ENCODE measurements at places on chromosomes 5 and 9.

DNA sequence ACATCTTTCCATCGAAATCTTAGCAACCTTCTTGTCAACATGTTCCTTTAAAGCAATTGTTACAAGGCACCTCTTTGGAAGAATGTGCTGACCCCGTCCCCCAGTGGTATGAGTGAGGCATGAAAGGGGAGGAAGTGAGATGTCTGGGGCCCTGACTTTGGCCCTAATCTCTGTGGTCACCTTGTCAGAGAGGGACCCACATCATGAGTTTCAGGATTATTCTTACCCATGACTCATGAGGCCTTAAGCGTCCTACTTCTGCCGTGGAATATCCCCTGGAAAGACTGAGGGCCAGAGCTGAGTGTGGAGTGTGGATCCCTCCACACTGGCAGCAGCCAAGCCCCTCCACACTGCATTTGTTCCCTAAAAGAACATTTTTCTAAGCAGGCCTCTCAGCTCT lies 81.2 kb downstream of the FSTL4 start:
- no peak for DNase-seq

DNA sequence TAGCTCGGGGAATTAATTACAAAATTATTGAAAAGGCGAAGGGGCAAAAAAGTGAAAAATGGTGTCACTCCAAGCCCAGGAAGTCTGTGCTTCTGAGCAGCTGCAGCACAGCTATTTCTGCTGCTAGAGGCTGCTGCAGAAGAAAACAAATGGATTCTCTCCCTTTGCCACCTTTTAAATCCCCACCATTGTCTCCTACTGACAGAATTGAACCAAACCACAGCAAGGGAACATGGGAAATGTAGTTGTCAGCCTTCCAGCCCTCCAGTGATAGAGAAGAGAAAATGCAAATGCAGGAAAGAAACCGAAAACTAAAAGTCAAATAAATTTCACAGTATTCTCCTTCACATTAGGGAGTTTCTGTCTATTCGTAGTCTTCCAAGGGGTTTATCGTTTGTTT lies 33.4 kb upstream of the CDC42SE2 start:
- DNase-seq = no peak

GRCh38 chr5:161378701-161379100 lies 167.8 kb downstream of the GABRB2 start:
- no peak for DNase-seq

- DNase-seq = no peak
These were observed 241.9 kb upstream of the TLE4 start for GRCh38 chr9:79329861-79330260.

DNA sequence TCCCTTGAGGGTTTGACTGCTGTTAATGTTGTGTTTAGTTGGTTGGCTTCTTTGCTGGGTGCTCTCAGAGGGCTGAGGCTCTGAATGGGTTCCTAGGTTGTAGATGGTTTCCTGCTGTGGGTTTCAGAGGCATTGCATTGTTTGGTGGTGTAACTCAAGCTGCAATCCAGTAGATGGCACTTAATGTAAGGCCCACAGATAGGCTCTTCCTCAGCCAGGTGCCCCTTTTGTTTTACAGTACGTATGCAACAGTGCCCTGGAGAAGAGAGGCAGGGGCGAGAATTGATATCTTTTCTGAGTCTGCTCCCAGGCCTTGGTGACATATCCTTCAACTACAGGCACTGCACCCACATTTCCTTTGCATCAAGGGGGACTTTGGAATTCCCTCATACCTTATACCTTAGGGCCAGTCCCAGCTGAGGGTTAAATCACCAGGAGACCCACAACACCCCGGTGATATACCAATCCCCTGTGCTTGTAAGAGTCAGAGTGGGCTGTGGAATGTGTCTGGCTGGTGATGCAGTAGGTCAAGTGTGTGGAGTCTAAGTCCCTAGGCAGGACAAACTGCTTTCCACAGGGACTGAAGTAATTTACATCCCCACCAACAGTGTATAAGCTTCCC lies 7.0 kb upstream of the UGT3A2 start:
- DNase-seq = peak; percentile 14

GRCh38 chr5:77231471-77232138 lies 21.1 kb downstream of the PDE8B start:
- DNase-seq = no peak

GRCh38 chr9:5873439-5873838 lies 17.2 kb upstream of the MLANA start:
- no peak for DNase-seq

GRCh38 chr5:89535411-89535810 lies 652.4 kb upstream of the MEF2C start:
- DNase-seq = no peak

DNA sequence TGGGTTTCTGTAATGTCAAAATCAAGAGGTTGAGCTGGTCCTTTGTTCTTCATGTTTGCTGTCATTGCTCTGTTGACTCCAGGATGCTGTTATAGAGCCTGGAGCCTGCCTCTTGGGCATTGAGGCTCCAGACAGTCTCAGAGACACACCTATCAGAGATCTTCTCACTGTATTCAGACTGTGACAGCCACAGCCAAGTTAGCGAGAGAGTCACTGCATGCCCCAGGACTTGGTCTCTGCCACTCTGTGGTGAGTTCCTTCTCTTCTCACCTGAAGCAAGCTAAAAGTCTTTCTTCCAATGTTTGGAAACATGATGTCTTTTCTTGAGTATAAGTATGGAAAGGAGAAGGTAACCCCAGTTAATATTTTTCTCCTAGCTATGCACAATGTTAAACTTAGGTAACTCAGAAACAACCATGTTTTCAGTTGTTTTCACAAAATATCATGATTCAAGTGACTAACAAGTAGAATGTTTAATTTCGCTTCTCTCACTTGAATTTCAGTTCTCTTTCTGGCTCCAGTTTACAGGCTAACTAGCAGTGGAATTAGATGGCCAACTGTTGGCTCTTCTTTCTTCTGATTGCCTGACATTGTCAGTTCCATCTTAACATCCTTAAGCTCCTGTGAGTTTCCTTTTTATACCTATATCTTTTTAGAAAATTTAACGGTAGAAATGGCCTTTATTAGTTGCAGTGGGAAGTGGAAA lies 20.6 kb upstream of the ZFYVE16 start:
- no peak for DNase-seq

GRCh38 chr5:149586708-149587318 lies 5.5 kb downstream of the ARHGEF37 start:
- DNase-seq = no peak

DNA sequence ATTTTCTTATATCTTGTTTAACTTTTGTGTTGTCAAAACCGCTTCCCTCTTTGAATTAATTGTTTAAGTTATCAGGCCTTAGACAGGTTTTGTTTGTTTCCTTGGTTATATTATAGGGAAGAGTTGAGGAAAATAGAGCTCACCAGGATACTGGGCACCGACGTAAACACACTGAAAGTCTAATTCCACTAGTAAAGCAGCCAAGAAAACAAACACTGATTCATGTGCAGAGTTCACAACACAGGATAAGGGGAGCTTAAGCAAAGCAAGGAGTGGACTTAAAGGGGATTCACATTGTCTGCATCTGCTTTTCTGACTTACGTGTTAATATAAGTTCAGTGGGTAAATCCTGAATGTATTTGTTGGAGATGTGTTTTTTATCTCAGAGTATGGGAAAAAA lies 139.0 kb upstream of the CDH6 start:
- DNase-seq = no peak

- no peak for DNase-seq
These were observed 25.2 kb downstream of the UGT3A2 start for GRCh38 chr5:36041537-36041845.

DNA sequence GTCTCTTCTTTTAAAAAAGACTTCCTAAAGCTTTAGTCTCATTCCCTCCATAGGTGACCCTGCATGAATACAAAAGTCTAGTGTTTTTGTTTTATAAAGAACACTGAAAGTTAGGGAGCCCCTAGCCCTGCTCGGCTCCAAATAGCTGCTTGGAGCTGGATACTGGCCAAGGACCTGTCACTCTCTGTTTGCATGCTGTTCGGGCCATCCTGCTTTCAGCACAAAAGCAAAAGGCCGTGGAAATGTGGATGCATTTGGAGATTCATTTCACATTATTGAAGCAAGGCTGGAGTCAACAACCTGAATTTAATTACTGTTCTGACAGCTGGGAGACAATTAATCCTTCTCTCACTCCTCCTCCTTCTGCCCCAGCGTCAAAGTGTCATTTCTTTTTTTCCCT lies 151.7 kb upstream of the NMUR2 start:
- DNase-seq = no peak

- no peak for DNase-seq
These were observed 184.4 kb downstream of the CD180 start for GRCh38 chr5:67012171-67012570.

DNA sequence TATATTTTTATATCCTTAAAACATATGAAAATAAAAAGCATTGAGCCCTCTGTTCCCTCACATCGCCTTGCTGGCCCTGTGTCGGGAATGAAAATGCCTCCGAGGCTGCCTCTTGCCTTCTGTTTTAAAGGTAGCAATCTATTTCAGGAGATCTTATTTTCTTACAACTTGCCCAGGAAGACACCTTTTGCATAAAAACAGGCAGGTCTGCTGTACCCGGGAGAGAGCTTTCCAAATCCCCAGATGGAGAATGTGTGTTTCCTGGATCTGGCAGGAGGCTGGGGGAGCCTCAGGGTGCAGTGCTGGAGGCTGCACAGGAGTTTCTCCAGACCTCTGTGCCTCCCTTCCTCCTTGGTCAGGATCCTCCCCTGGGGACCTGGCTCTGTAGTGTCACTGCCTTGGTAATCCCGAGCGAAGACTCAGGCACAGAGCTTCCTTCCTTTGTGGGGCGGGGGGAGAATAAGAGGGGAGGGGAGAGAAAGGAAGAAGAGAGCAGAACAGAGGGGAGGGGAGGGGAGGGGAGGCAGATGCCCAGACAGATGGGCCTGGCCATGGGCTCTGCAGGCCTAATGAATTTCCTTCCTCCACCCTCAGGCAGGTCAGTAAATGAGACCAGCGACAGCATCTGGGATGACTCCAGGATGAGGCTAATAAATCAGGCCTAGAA lies 104.0 kb upstream of the BOD1 start:
- no peak for DNase-seq

GRCh38 chr9:124180557-124180956 lies 77.2 kb upstream of the NEK6 start:
- peak; percentile 50 for DNase-seq

DNA sequence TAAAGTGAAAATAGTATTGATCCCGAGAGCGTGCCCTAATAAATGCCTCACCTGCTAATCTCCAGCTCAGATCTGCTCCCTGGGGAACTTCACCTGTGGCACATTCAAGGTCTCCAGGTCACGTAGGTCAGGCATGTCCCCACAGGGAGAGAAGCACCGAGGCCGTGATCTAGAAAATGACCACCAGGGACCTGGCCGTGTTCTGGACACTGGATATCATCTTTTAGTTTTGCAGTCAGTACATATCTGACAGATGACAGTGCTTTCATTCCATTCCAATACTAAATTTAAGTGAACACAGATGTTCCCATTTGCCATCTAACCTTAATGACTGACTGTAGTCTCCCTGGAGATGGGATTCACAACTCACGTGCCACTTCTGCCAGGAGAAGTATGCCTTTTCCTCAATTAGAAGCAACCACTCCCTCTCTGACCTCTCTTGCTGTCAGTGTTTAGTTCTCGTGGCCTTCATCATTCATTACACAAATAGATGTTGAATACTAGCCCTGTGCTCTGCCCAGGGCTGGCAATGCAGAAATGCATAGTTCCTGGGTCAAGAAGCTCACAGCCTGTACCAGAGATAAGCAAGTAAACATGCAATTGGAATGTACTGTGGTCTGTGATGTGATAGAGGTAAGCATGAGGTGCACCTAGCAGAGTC lies 276.5 kb downstream of the NTRK2 start:
- no peak for DNase-seq
